ENCODE measurements at places on chromosomes 2 and 18.

DNA sequence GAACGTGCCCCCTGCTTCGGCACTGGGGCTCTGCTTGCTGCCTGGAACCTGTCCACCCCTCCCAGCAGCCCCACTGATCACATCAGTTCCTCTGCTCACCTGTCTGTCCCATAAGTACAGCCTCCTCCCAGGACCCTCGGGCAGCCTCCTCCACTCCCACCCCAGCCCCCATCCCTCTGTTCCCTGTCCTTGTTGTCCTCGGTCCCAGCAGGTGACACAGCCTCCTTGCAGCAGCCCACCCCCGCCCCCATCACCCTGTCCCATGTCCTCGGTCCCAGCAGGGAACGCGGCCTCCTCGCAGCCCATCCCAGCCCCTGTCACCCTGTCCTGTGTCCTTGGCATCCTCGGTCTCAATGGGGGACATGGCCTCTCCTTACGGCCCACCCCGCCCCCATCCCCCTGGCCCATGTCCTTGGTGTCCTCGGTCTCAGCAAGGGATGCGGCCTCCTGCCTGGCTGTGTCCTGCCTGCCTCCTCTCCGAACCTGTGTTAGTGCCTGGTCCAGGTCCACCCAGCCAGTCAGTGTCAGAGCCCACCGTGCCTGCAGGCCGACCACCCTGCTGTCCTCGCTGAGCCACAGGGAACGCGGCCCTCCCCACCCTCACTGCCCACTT is 4.3 kb upstream of the OTOS start:
- DNase-seq: no peak

DNA sequence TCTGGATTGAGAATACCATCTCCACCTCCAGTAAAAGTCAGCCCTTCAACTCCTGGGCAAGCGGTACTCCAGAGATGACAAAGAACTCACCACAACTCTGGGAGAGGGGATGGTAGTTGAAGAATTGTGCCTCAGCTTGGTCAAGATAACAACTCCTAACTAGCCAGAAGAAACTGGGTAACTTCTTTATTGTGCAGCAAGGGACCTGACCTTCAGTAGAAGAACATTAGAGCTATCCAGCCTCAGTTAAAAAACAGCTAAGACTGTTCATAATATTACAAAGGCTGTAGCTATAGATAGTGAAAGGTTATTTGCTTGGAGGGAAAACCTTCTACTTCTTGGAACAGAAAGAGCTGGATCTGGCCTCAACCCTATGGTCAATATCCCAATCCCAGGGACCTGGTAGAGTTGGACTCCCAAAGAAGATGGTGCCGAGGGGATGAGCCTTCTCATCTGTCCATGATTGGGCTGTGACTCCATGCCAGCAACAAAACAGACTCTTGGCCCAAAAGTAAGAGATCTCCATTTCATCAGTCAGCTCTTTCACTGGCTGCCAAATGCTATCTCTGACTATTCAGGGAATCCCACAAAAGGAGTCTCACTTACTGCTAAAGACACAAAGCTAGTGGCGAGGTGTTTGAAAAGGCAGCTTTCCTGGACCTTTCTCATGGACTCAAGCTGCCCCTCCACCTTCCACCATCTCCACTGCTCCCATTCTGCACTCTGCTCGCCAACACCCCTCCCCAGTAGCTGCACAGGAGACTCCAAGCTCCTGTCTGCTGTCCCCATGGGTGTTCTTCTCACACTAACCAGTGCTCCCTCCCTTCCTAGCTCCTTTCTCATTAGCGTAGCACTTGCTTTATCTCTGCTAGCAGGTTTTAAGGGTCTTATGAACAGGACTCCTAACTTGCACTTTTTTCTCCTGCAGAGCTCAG is 145.8 kb downstream of the CAPN13 start:
- no peak for DNase-seq

GRCh38 chr2:215531284-215531683 is 95.4 kb upstream of the FN1 start:
- no peak for DNase-seq

- no peak for DNase-seq
Measured at GRCh38 chr2:25938345-25938744, 44.0 kb downstream of the KIF3C start.

DNA sequence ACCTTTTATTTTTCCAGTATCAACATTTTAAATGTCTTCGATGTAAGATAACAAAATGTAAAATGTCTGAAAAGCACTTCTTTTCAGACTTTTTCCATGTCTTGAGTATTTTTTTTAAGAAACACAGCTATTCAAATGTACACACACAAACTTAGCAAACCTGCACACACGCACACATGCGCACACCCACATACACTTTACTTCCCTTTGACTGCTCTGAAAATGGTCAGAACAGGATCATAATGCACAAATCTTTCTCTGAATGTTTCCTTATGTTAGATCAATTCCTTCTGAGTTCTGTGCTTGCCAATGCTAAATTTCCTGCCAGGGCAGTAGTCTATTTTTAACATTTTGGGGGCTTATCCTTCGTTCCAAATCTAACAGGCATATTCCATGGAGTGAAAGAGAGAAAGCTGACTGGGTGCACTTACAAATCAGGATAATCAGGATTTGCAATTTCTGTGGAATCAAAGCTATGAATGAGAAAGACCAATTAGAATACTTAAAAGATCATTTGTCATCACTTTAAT is 136.3 kb downstream of the ZEB2 start:
- DNase-seq: no peak

DNA sequence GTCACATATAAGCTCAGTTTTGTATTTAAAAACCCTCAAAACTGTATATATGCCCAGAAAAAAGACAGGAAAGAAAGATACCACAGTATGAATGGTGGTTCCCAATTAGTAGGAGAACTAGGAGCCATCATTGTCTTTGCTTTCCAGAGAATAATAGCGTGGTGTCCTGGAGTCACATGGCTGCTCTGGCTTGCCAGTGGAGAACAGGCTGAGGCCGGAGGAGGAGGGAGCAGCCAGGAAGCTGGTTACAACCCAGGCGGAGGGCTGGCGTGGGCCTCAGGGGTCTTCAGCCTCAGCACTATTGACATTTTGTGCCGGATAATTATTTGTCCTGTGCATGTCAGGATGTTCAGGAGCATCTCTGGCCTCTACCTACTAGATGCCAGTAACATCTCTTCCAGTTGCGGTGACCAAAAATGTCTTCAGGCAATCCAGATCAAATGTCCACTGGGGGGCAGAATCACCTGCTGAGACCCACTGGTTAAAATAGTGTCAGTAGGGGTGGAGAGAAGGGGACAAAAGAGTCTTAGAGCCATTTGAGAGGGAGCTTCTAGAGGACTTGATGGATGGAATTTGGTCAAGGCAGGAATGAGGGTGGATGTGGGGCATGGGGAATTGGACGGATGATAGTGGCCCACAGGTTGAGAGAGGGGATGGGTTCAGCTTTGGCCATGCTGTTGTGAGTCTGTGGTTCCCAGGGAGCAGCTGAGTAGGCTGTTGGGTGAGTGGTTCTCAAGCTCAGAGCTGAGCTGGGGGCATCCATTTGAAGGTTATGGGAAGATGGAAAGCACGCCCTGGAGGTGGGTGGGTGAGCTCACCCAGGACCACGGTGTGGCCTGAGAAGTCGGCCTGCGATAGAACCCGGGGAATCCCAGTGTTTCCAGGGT is 144.9 kb downstream of the AGAP1 start:
- no peak for DNase-seq

GRCh38 chr2:134352844-134353243 is 99.0 kb downstream of the MGAT5 start:
- no peak for DNase-seq

DNA sequence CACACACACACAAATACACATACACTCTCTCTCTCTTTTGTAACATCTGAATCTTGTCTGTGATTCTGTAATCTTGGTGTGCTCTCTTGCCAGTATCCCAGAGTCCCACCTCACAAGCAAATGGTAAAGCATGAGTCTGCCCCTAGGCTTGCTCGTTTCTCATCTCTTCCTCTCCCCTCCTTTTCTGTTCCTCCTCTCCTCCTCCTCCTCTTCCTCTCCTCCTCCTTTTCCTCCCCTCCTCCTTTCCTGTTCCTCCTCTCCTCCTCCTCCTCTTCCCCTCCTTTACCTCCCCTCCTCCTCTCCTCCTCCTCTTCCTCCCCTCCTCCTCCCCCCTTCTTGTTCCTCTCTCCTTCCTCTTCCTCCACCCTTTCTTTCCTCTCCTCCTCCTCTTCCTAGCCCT is 59.0 kb downstream of the TNFRSF11A start:
- no peak for DNase-seq

DNA sequence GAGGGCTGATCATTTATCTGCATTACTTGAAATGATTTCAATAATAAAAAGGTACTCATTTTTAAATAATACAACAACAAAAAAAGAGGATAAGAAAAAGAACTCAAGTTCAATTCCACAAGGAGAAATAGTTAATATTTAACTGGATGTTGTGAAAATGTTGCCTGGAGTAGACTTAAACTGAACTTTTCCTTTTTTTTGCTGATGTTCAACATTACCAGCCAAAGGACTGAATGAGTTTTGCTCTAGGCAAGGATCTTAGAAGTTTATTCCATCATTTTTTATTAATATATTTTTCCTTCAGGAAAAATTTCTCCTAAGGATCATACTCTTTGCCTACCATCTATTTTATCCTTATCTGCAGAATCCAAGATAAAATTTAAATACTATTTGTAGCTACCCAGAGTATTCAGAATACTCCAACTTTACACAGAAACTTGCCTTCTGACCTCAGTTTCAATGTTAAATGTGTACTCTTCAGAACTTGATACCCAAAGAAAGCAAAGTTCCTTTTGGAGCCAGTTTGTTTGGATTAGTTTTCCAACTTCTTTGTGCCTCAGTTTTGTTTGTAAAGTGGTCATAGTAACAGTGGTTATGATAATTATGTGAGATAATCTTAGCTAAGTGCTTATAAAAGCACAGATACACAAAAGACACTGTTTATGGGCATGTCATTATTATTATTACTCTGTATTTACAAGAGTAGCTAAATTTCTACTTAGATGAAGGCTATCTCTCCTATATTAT is 12.8 kb downstream of the CKAP2L start:
- DNase-seq: no peak

DNA sequence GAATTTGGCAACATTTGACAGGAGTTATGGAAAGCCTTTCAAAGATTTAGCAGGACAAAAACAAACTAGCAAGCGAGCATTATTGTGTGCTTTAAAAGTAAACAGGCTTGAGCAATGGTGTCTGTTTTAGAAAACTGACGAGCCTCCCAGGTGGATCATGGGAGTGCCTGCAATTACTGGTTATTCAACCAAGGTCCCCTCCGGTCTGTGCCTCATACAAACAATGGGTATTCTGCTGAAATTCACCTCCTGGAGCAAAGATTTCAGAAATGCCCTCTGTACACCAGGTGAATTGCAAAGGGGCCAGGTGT is 22.4 kb downstream of the RTP5 start:
- no peak for DNase-seq

DNA sequence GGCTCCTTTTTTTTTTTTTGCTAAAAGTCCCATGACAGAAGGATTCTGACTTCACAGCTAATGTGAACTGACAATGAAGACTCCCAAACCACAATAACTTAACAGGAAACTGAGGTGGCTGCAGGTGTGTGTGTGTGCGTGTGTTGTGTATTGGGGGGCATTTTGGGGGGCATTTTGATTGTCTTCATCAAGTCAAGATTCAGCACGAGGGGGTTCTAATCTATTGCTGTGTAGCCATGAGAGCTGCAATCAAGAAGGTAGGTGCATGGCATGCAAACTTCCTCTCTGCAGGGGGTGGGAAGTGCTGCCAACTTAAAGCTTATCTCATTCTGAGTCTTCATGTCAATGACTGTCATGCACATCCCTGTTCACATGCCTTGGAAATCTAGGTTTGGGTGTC is 25.2 kb downstream of the SPRED2 start:
- DNase-seq: no peak

GRCh38 chr2:156427074-156427473 is 9.1 kb upstream of the GPD2 start:
- no peak for DNase-seq

DNA sequence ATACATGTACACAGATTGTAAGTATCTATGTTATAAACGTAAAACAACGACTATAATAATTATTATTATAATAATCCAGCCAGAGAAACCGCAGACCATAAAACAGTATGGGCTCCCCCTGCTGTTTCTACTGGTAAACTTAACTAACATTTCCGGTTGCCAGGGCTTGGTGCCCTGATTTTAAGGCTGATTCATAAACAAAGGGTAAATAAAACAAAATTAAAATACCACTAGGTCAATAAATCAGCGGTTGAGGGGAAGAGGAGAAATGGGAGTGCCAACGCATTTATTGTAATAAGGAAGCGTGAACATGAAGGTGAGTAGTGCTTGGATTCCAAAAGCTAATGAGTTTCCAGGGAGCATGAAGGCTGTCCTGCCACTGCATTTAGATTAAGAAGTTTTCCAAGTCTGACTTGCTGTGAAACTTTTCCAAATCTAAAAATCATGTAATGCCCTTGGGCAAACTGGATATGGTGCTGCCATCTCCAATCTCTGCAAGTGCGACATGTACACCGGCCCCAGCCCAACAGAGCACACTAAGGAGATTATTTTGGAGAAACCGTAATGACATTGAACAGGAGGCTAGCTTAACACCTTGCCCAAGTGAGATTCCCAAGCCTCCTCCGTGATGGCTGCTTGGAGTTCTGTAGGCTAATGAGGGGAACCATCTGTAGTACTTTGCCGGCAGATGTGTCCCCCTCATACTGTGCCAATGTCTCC is 50.7 kb upstream of the HNRNPA3 start:
- DNase-seq: no peak

- DNase-seq: no peak
Measured at GRCh38 chr2:5253263-5253662, 438.9 kb upstream of the SOX11 start.

DNA sequence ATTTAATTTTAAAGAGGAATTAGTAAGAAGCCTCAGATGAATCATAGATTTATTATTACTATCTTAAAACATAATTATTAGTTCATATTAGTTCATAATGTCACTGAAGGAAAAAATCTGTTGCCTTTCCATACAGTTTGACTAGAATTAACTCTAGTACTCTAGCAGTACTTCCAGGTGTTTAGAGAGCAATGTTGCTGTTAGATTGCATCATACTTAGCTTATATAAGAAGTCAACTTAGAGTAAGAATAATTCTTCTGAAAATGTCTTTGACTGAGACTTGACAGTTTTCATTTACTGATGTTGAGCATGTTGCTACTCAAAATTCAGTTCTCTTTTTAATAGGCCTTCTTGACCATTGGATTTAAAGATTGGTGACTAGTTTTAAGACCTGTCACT is 4.7 kb downstream of the RAB3GAP1 start:
- DNase-seq: no peak

DNA sequence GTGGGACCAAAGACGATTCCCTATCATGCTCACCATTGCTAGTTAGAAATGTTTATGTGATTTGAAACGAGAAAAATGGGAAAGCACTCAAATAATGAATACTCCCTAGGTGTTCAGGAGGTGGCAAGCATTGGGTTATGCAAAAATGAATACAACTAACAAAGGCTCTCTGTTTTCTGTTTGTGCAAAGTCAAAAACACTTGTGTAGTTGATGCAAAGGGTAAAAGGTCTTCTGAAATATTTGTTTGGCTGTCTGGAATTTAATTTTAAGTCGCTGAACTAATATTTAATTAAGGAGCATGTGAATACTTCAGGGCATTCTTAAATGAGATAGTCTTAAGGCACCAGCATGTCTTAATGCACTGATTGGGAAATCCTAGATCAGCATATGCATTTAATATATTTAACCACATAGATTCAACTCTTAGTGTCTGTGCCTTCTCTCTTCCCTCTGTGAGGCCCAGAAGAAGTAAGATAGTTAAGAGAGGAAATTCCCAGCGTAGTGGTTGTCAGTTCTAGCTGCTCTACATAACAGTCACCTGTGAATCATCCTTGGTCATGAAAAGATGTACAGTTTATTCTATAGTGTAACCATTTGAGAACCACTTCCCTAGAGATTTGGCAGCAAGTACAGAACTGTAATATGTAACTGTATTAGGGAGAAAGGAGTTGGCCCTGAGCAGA is 111.9 kb downstream of the EPC2 start:
- no peak for DNase-seq

Data from NCI-H1436 (cell line).